ENCODE measurements at places on chromosomes 3 and 15. TPM values are rescaled to one million over a fixed set of nuclear protein-coding genes. Genes with fewer than 3 reads are reported as not detected.

UBE2E2 gene
- total RNA-seq, result 7.2 TPM

ACTRT3 gene
- total RNA-seq, result 0.28 TPM

NEK10 gene
- 0.67 TPM for total RNA-seq

CLDN18 gene
- not detected for total RNA-seq

SLC9C1 gene
- total RNA-seq, result not detected

AADACL2 gene
- total RNA-seq, result not detected

UQCRC1 gene
- total RNA-seq, result 144 TPM

PRRT3 gene
- total RNA-seq, result 5.3 TPM

ADAMTS17 gene
- total RNA-seq, result 7.3 TPM

TM4SF1 gene
- not detected for total RNA-seq

KIF15 gene
- total RNA-seq, result 42.3 TPM

ZIC1 gene
- not detected for total RNA-seq

DNA sequence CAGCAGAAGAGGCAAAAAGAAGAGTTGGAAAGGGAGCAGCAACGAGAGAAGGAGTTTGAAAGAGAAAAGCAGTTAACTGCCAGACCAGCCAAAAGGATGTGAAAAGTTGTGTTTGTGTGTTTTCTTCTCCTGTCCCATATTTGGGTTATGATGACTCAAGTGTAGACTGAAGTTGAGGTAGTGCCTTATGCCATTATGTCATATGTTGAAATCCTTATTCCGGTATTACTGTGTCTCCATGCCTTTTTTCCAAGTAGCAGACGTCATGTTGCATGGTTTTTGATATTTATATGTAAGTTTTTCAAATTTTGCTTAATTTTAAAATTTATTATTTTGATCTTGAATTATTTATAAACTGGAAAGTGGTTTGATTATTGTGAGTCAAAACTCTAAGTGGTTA lies 19.2 kb downstream of the BLOC1S6 start:
- no peak overlapping the region for H3K4me3 ChIP-seq
- no peak for DNase-seq
- no peak overlapping the region for H3K27ac ChIP-seq
- H3K4me1 ChIP-seq, result no peaks in the 10 kb centered on the region
- peaks cover 12% of the 10 kb centered on the region for H3K36me3 ChIP-seq

- DNase-seq, result peak; percentile 25
- H3K27me3 ChIP-seq, result peaks cover 17% of the 10 kb centered on the region
- H3K27ac ChIP-seq, result no peak within 1 kb of the TSS
- H3K4me1 ChIP-seq, result no peaks in the 10 kb centered on the region
- H3K4me3 ChIP-seq, result no peak within 1 kb of the TSS
These were observed at the start of gene AGTR1 for GRCh38 chr3:148697306-148698189. Gene AGTR1 (plus strand): TSS chr3:148697903. CDS start chr3:148741036, 43,133 bp downstream.

- no peak overlapping the region for H3K27ac ChIP-seq
- no peak overlapping the region for H3K4me3 ChIP-seq
- no peaks in the 10 kb centered on the region for H3K27me3 ChIP-seq
- no peaks in the 10 kb centered on the region for H3K36me3 ChIP-seq
- no peaks in the 10 kb centered on the region for H3K4me1 ChIP-seq
These were observed 50.8 kb upstream of the PLAAT1 start for GRCh38 chr3:193190146-193190786.

DNA sequence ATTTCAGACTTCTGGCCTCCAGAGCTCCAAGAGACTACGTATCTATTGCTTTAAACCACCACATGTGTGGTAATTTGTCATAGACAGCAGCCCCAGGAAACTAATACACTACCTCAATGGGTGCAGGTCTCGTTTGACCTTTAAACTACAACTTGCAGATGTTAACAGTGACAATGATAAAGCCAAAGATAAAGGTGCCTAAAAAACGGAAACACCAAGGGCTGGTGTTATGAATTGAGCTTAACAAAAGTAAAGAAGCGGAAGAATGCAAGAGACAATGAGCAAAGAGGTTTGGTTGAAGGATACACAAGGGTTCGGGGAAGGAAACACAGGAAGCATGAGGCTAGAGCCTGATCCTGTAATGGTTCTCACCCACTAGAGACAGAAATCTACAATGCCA lies 50.8 kb downstream of the RFTN1 start:
- no peak for DNase-seq
- H3K27me3 ChIP-seq, result no peaks in the 10 kb centered on the region
- peak overlapping the region; percentile 83 for H3K27ac ChIP-seq
- peak overlapping the region; percentile 38 for H3K4me3 ChIP-seq
- H3K36me3 ChIP-seq, result peaks cover 42% of the 10 kb centered on the region

GRCh38 chr3:106282943-106283342 lies 414.1 kb upstream of the CBLB start:
- H3K27ac ChIP-seq, result no peak overlapping the region
- H3K27me3 ChIP-seq, result no peaks in the 10 kb centered on the region
- peaks cover 12% of the 10 kb centered on the region for H3K36me3 ChIP-seq
- H3K4me1 ChIP-seq, result no peaks in the 10 kb centered on the region
- DNase-seq, result no peak

- no peak for DNase-seq
- H3K27ac ChIP-seq, result no peak overlapping the region
- no peak overlapping the region for H3K4me3 ChIP-seq
- H3K4me1 ChIP-seq, result no peaks in the 10 kb centered on the region
These were observed 10.7 kb upstream of the DNAJC13 start for GRCh38 chr3:132406587-132406986.

- no peak overlapping the region for H3K27ac ChIP-seq
- DNase-seq, result peak; percentile 45
- H3K36me3 ChIP-seq, result peaks cover 3% of the 10 kb centered on the region
- no peaks in the 10 kb centered on the region for H3K27me3 ChIP-seq
- H3K4me1 ChIP-seq, result peaks cover 36% of the 10 kb centered on the region
- H3K4me3 ChIP-seq, result peak overlapping the region; percentile 37
These were observed 107.7 kb upstream of the RPL32 start for GRCh38 chr3:12948891-12949711.

- H3K27me3 ChIP-seq, result no peaks in the 10 kb centered on the region
- no peaks in the 10 kb centered on the region for H3K4me1 ChIP-seq
- H3K4me3 ChIP-seq, result peak overlapping the region; percentile 65
- no peaks in the 10 kb centered on the region for H3K36me3 ChIP-seq
- peak; percentile 36 for DNase-seq
These were observed 639 bp downstream of the MKRN3 start for GRCh38 chr15:23566071-23566554.

GRCh38 chr15:35306361-35306981 lies 221.4 kb upstream of the NANOGP8 start:
- H3K36me3 ChIP-seq, result no peaks in the 10 kb centered on the region
- H3K27me3 ChIP-seq, result peaks cover 3% of the 10 kb centered on the region
- DNase-seq, result no peak

DNA sequence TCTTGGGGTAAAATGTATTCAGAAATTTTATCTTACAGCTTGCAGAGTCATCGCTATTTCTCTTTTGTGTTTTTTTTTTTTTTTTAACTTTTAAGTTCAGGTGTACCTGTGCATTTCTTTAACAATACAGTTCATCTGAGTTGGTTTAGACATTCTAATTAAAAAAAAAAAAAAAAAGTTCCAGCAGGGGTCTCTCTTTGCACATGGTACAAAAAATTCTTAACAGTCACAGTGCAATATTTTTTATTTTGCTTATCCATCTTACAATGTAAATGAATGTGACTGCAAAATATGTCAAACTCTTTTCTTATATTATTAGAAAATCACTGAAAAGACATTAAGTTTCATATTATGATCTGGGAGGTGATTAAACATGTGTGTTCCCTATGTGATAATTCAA lies 47.5 kb upstream of the SLC9A9 start:
- H3K27ac ChIP-seq, result no peak overlapping the region
- H3K4me1 ChIP-seq, result no peaks in the 10 kb centered on the region
- H3K27me3 ChIP-seq, result peaks cover 14% of the 10 kb centered on the region

GRCh38 chr15:88693191-88693590 lies 54.4 kb downstream of the ISG20 start:
- H3K4me3 ChIP-seq, result no peak overlapping the region
- H3K36me3 ChIP-seq, result no peaks in the 10 kb centered on the region
- no peak for DNase-seq
- no peaks in the 10 kb centered on the region for H3K4me1 ChIP-seq
- no peak overlapping the region for H3K27ac ChIP-seq
